ENCODE measurements at places on chromosomes 2 and 18.

DNA sequence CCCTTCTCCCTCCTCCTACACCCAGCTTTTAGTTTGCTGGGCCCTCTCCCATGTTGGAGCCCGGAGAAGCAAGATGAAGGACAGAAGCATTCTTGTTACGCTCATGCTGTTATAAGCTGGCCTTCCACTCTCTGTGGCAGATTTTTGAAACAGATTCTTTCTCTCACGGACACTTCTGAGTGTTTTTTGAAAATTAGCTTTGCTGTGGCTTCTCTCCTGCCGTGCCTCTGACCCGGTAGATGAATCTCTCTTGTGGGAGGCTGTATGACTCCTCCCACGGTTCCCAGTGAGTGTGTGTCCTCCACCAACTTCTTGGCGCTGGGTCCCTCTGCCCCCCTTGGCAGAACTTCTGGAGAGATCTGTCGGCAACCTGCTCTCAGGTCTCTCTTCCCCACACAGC is 269.3 kb upstream of the MYT1L start:
- DNase-seq: no peak

- DNase-seq: no peak
Measured at GRCh38 chr2:232382331-232383225, 4.0 kb downstream of the ALPP start.

DNA sequence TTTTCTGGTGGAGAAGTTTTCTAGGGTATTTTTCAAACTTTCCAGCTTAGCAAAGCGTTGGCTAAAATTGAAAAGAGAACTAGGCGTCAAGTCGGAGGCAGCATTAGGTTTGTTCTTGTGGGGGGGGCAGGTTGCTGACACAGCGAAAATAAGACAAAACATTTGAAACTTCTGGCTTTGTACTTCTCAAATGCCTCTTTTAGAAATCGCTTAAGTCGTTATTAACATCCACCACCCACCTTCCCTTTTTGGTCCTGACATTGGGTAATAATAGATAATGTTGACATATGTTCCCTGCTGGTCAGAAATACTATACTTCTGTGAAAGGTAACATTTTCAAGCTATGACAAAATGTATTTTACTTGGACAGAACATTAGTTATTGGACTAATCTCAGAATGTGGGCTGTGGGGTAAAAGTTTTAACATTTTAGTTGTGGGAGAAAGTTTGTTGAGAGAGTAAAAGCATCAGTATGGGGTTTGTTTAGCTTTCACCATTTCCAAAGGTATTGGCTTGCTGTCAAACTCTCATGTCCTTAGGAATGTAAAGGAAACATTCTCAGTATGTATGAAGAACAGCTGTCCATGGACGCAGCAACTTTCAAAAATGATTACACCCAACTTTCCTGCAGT is 88.1 kb upstream of the ZEB2 start:
- DNase-seq: peak; percentile 80

- DNase-seq: peak; percentile 81
Measured at GRCh38 chr2:199100326-199101110, 357.2 kb downstream of the SATB2 start.

DNA sequence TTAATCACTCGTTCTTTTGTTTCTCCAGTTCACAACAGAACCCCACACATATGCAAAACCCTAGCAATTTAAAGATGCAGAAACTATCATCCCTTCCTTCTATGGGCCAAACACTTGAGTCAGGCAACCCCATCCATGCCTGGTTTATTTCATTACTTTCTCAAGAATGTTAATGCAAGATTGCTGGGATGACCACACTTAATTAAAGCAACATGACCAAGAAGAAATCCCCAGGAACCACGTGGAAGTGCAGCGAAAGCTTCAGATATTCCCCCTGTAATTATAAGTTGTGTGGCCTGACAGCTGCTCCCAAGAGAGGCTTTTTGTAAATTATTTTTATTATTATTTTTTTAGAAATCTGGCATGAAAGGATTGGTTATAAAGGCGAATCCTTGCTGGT is 246.2 kb upstream of the ID2 start:
- DNase-seq: no peak

DNA sequence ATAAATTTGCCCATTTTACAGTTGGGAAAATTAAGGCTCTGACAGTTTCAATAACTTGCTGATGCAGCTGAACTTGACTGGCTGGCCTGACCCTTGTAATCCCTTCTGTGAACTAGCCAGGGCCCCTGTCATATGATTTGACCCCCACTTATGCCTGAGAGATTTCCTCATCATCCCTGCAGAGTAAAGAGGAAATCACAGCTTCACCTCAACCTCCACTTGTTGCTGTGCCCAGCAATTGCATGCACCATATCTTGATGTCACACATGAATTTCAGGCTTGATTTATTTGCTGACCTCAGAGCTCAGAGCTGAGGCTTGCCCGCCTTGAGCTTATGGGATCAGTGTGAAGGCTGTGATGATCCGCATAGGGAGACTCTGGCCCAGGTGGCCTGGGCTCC is 108.1 kb downstream of the ACOXL start:
- DNase-seq: no peak

GRCh38 chr2:101587251-101587650 is 110.3 kb upstream of the MAP4K4 start:
- DNase-seq: no peak

DNA sequence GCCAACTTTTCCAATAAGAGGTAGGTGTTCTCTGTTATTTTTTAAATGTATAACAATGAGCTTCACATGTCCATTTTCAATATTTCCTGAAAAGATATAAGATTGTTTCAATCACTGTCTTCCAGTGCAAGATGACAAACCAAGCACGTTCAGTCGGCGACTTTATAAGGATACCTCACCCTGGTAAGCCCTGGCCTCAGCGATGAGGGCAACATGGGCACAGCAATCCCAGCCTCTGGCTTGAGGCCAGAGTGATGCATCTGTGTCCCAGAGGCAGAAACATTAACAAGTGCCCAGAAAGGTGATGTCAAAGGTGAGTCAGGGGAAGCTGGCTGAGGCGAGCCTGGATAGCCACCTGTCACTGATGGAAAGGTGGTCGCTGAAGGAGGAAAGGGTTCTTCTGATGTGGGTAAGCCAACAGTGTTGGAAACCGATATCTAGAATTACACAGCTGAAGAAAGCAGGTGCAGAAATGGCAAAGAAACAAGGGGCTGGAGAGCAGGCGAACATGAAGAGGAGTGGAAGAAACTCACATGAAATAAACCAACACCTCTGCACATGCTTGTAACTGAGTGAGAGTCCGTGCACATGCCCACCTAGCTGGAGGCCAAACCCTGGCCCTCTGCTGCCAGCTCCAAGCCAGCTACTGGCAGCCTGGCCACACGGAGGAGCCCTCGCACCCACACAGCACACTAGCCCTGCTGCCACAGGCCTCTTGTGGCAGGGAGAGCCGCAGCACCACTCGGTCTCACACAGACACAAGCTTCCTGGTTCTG is 65.5 kb downstream of the FBXO15 start:
- peak; percentile 57 for DNase-seq

DNA sequence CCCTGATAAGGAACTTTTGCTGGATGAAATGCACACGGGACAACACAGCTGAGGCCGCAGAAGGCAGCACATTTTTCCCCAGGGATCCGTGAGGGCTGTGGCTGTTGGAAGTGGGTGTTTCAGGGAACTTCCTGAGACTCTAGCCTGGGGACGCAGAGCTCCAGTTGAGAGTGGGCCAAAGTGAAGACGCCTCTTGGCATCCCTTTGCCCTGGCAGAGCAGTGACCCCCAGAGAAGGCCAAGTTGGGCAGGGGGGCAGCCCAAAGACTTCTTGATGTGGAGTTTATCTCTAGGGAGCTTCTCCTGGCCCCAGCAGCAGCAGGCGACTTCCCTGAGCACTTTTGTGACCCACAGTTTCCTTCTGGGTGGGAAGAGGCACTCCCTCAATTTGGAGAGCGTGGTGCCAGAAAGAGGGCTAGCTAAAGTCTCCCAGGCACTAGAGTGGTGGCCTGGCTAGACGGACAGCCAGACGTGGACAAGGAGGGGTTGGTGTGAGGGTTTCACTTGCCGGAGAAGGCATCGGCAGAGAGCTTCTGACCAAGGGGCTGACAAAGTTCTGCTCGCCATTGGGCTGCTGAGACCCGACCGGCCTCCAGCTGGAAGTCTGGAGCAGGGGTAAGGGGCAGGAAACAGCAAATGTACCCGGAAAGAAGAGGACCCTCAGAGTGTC is 108.8 kb downstream of the ACKR3 start:
- no peak for DNase-seq

GRCh38 chr2:163594497-163594896 is 141.3 kb downstream of the FIGN start:
- DNase-seq: no peak

- no peak for DNase-seq
Measured at GRCh38 chr2:155679647-155680046, 652.9 kb downstream of the NR4A2 start.

GRCh38 chr18:53567929-53568574 is 656.4 kb downstream of the MBD2 start:
- DNase-seq: peak; percentile 32

DNA sequence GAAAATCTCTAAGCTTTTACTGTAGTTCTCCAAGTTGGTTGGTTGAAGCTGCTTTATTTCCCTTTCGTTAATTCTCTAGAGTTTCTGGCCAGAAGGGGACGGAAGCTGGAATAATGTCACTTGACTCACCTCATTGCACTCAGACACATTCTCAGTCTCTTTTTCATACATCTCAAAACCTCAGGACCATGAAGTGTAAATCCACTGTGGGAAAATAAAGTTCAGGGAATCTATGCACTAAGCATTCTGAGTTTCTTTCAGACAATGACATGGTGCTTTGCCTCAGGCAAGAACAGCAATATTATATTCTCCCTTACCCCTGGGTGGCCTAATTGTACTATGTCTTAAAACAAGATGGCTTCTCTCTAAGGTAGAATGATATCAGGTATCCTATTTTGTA is 167.8 kb downstream of the PRPF40A start:
- DNase-seq: peak; percentile 79

DNA sequence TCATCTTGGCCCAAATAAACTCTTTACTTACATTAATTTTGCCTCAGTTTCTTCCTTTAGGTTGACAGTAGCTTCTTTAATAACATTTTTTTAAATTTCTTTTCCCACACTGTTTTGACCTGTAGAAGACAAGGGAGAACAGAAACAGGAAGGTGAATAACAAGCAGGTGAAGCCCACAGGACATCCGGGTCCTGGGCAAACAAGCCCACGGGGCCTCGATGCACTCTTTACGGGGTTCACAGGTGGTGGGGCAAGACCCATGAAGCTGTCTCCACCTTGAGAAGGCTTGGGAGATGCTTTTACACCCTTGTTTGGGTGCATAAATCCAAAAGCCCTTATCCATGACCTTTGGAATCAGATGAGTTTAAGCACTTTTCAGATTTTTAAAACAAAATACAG is 301.0 kb upstream of the MGAT5 start:
- DNase-seq: no peak

GRCh38 chr18:63936932-63937393 is 12.1 kb upstream of the HMSD start:
- no peak for DNase-seq

- no peak for DNase-seq
Measured at GRCh38 chr2:126646026-126646425, 9.9 kb upstream of the GYPC start.

DNA sequence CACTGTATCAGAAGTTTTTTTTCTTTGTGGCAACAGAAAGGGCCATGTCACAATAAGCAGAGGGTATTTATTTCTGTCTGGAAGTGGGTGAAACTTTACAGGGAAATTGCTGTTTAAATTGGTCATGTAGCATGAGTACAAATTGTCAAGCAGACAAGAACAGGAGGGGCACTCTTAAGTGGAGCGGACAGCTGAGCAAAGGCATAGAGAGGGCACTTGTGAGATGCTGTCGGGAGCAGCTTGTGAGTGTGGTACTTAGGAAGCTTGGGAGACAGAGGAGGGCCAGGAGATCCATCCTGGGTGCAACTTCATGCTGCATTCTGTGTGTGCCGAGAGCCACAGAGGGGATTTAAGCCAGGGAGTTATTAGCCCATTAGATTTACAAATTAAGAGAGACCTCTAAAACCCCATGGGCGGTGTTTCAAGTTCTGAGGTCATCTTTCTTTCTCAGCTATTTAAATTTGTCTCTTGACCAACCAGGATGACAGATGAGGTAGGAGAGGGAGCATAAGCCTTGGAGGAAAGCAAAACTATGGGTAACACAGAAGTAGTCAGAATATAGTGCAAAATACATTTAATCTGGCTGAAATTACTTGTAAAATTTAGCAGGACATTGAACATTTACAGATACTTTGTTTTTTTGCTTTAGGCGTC is 30.4 kb downstream of the INPP4A start:
- DNase-seq: no peak

DNA sequence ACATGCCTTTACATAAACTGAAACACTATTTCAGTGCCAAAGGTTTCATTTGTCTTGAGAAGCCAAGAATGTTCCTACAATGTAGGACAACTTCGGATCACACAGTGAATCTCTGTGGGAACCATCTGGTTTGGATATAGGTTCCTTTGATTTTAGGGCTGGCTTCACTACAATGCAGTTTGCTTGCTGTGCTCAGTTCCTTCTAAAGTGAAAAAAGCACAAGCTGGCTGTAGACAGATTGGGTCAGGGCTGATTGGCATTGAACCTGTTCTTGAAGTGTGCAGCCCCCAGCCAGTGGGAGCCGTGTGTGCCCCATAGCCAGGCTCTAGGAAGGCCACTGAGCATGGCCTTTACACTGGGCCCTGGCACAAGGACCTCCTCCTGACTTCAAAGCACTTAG is 167.9 kb upstream of the HNRNPA3 start:
- DNase-seq: no peak

- DNase-seq: no peak
Measured at GRCh38 chr2:26860211-26860850, 12.4 kb downstream of the DPYSL5 start.

- no peak for DNase-seq
Measured at GRCh38 chr18:78074400-78075020, 824.9 kb downstream of the GALR1 start.

GRCh38 chr2:239824046-239824694 is 201.0 kb downstream of the NDUFA10 start:
- DNase-seq: no peak

- no peak for DNase-seq
Measured at GRCh38 chr18:69947361-69948133, at the start of gene CD226. Gene CD226 (minus strand): TSS chr18:69947873. CDS start chr18:69947406, 467 bp downstream.

DNA sequence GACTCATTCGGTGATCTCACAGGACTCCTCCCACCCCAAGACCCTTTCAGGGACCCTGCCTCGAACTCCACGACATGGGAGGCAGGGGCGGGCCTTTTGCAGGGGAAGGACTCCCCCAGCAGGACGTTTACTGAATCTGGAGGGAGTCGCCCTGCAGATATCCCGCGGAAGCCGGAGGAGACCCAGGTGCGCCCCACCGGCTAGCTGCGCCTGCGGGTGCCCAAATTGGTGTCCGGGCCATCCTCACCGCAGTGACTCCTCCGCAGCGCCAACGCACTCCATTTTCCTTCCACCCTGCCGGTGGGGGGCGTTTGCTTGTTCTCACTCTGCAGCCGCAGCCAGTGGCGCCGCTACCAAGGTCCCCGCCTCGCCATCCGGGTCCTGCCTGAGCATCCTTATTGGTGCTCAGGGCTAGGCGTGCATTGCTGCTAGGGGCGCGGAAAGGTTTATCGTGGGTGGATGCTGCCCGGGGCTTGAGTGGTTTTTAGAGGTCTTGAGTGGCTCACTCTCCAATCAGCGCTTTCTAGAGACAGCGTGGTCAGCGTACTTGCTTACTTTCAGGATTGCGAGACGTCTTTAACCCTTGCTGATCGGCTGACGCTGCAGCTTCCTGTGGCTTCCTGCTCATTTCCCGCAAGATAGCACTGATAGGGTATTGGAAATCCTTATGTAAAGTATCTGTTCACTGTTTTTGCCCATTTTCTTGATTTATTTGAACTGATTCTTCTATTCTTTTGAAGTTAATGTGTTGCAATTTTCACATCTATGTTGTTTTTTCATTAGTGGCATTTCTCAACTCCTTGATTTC is 81.4 kb downstream of the BIN1 start:
- peak; percentile 81 for DNase-seq
